ENCODE measurements at places on chromosomes 7 and 10.

GRCh38 chr7:1055956-1056784, 11.8 kb downstream of the GPR146 start:
- DNase-seq, result no peak

- no peak for DNase-seq
Observed at GRCh38 chr10:93548376-93549071, 17.9 kb upstream of the FFAR4 start.

- no peak for DNase-seq
Observed at GRCh38 chr7:9890092-9890491, 1083.6 kb upstream of the PHF14 start.

DNA sequence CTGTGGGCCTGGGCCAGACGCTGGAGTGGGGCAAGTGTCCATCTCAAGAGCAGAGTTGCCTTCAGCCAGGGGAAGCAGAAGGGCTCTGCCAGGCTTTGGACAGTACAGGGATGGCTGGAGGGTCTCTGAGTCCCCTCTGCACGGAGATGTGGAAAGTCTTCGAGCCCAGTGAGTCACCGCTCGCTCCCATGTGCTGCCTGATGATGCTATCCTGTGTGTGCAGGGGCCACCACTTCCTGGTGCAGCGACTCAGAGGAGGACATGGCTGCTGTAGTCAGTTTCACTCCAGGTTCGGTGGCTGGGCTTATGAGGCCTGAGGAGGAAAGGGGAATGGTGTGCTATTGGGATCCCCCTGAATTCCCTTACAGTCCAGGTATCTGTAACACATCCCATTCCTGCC, 6.0 kb downstream of the ADCYAP1R1 start:
- no peak for DNase-seq

GRCh38 chr7:43307522-43307921, 195.1 kb downstream of the HECW1 start:
- no peak for DNase-seq

DNA sequence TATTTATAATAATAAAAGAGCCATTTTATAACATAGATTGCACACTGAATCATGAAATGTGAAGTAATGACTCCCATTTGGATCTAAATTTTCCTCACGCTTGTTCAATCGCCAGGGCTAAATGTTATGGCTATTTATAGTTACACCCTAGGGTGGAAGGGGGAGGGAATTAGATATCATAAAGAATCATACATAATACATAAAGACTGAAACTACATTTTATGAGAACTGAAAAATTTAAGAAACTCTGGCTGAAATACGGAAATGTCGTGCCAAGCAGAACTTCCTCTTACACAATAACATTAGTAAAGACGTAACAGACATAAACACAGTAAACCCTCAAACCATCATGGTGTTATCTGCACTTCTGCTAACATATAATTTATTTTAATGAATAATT, 327.5 kb upstream of the PHF14 start:
- DNase-seq, result no peak

GRCh38 chr7:41206267-41206666, 496.6 kb downstream of the INHBA start:
- DNase-seq, result no peak

GRCh38 chr7:135773464-135773863, 24.9 kb upstream of the FAM180A start:
- DNase-seq, result no peak

DNA sequence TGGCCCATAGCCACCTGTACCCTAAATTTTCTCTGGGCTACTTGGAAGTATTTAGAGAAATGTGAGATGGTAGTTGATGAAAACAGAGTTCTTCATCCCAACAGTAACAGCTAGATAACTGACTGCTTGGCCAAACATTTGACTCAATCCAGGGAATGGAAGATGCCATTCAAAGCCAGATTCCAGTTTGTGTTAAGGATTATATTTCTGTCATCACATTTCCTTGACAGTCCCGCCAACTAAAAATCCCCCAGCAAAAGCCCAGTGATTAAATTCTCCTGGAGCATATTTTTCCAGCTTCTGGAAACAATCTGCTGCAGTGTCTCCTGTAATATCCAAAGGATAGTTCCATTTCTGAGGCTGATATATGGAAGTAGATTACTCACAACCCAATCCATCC, 45.4 kb upstream of the PTN start:
- no peak for DNase-seq

DNA sequence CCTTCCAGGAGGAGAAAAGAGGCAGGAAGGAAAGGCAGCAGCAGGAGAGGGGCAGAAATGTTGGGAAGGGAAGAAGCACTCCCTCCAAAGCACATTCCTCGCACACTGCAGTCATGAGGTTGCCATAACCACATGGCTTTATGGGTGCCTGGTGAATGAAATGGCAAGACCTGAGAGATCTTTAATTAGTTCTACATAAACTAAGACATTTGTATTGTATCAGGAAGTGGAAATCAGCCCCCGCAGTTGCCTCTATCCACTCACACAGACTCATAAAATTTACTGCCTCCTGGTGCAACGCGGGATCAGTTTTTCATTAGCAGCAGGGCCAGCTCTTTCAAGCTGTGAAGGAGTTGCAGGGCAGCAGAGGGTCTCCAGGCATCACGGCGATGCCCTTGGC, 106.4 kb downstream of the COL13A1 start:
- no peak for DNase-seq

DNA sequence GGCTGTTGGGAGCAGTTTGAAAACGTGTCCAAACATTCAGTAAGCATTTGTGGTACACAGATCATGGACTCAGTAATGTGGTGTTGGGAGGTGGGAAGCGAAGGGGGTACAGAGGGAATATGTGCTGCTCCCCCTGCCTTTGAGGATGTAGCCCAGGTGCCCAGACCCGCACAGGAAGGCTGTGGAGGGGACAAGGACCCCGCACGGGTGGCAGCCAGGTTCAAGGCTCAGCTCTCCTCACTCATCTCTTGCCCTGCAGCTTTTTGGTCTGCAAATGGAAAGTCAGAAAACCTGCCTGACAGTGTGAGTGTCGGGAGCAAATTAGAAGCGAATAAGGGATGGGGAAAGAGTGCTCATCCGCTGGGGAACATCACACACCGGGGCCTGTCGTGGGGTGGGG, 27.3 kb upstream of the EN2 start:
- DNase-seq, result no peak

DNA sequence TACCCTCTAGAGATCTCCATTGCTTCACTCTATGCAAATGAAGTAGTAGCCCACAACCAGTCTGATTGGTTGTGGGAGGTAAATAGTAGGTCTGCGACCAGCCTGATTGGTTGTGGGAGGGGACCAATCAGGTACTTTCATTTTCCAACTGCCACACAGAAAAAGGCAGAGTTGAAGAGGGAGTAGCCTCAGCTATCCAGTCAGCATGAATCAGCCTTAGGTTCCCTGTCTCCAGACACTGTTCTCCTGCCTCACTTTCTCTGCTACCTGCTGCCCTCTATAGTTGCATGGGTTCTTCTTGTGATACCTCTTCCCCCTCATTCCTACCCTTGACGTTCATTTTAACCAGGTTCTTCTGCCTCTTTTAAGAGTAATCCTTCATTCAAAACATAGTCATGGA, 114.5 kb upstream of the LYZL1 start:
- no peak for DNase-seq

DNA sequence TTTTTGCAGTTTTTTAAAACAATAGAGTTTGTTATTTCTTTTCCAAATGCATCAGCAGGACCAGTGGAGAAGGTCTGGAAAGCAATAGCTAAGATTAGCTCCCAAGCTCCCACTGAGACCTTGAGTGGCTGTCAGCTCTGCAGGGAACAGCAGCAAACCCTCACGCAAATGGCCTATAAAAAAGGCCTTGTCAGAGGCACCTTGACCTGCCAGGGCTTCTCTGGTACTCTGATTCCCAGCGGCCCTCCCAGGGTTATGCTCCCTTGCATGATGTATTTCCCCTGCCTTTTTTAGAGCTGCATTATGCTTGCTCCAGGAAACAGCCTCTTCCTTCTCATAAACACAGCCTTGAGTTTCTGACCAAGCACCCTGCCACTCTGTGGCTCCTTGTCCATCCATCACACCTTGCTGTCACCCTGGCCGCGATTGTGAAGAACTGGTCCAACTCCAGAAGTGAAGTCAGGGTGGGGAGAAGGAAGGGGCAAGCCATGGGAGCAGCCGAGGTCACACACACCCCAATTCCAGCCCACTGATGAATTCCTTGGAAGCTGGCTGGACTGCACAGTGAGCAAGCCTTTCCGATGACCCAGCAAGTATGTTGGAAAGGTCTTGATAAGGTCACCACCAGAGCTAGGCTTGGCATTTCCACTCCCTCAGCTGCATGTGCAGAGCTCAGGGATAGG, 35.3 kb upstream of the NKX2-3 start:
- no peak for DNase-seq

DNA sequence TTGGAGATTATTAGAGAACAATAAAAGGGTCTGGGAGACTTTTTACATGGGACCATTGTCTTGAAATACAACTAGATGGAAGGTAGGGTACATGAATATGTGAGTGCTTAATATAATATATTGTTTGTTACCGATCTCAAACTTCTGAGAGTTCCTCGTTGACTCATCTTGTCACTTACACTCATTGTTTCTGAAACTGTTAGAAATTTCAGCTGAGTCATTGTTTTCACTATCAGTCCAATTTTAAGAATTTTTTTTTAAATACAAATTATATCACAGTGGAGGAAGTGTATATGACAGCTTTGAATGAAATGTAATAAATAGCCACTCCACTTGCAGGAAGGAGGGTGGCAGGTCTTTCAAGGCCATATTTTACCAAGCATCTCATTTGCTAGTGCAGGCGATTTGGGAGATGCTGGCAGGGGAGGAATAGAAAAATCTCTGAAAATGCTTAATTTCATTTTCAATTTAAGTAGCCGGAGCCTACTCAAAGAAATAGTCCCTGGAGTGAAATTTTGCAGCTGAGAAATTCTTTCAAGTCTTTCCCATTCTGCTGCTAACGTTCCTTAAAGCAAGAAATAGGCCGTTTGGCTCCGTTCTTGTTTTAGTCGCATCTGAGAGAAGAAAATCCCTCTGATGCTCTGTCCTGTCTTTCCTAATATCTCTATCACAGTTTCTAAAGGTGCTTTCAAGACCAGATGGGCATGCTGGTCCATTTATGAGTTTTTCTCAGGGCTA, 1404.2 kb upstream of the CELF2 start:
- DNase-seq, result no peak

DNA sequence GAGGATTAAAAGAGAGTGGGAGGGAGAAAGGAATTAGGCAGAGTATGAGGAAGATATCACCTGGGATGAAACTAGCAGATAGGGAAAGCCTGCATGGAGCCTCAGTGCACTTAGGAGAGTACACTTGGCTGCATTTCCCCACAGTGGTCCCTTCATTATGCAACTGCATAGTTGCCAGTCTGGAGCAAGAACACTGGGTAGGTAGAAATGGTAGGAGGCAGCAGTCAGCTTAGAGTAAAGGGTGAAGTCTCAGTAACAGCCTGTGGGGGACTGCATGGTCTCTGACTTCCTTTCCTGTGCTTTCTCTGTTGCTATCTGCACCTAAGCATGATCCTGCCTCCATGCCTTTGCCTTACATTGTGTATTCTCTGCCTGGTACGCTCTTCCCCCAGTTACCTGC, 14.0 kb upstream of the PCGF5 start:
- DNase-seq, result no peak

GRCh38 chr10:31594347-31594873, 275.4 kb downstream of the ZEB1 start:
- no peak for DNase-seq

DNA sequence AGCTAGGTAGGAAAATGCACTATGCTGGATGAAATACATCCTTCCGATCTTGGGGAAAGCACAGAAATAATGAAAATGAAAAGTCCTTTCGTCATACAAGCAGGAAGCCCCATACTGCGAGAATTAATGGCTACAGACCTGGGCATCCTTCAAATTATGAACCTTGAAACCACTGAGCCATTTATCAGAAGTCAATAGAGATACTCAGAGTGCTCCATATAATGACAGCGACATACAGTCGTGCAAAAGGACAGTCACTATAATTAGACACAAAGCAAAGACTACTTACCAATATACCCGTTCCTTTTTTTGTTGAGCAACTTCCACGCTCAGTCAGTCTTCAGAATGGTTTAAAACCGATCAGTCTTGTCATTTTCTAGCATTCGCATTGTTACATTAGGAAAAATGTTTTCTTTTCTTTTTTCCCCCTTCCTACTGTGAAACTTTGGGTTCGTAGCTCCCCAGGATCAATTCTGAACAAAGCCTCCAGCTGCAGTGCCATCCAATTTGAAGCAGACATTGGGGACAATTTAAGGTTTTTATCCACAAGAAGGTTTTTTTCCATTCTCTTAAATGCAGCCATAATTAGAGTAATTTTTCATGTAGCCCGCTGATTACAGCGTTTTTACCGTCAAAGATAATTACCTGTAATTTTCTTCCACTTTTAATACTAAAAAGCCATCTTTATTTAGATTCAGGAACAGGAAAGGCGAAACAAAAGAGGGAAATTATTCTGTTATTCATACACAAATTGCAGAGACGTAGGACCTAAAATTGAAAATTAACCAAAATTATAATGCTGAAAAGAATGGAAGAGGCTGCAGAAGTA, 6.4 kb downstream of the DLX6 start:
- DNase-seq, result no peak

GRCh38 chr7:51927738-51928137, 611.1 kb upstream of the COBL start:
- no peak for DNase-seq

DNA sequence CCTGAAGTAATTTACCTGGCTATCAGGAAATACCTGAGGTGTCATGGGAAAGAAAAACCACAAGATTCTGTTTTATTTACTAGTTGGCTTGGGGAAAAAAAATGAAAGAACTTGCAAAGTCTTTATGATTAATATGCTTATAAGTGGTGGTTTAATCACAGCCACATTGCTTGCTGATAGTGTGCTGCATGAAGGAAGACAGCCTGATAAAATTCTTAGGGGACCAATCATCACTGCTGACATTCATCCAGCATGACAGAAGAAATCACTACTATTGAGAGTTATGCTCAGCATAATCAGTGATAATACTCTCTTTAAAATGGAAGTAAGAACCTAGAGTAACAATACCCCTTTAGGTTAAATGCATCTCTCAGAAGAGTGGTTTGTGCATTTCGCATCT, 150.2 kb upstream of the LRRN3 start:
- peak; percentile 5 for DNase-seq

- DNase-seq, result no peak
Observed at GRCh38 chr7:92546856-92547497, 18.4 kb downstream of the RBM48 start.

DNA sequence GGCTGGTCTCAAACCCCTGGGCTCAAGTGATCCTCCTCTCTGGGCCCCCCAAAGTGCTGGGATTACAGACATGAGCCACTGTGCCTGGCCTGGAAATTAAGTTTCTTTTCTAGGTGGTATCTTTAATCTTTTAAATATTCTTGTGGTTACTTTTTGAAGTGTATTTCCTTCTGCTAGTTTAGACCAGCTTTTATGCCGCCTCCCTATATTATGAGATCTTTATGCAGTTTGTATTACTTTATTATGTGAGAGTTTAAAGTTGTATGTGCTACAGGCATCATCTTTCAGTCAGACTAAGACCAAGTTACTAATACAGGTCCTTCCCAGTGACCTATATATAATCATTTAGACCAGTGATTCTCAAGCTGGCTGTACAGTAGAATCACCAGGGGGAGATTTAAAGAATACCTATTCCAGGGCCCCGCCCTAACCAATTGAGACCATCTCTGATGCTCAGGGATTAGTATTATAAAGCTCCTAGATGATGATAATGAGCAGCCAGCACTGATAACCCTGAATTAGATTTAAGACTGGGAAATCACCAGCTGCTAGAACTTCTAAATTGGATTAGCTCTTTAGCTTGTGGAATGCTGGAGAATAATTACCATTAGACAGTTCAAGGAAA, 11.3 kb downstream of the INPP5F start:
- DNase-seq, result no peak

GRCh38 chr7:70060298-70061068, 462.2 kb downstream of the AUTS2 start:
- DNase-seq, result no peak

GRCh38 chr7:116194115-116194514, 16.2 kb upstream of the TES start:
- DNase-seq, result peak; percentile 30

Measured in AG08396 (cell line).